ENCODE measurements at places on chromosomes 13 and 19.

- DNase-seq = no peak
These were observed 5.3 kb upstream of the CYSLTR2 start for GRCh38 chr13:48648446-48648845.

GRCh38 chr13:66180836-66181235, 1049.3 kb downstream of the PCDH9 start:
- DNase-seq = no peak

DNA sequence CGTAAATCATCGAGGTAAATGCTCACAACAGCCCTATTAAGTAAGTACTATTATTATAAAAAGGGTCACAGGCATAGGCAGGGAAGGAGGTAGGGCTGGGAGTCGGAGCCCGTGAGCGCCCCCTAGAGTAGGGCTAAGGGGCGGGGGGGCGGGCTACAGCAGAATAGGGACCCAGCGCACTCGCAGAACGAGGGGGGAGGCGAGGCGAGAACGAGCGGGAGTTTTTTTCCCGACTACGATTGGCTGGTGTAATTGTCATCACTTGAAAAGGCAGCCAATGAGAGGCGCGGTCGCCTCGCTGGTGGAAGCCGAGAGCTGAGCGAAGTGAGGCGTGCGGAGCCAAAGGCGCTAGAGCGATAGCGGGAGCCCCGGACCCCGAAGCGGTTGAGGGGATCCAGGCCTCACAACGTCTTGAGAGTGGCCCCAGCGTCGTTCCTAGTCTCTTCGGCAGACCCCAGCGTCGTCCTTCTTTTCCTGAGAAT, 24.2 kb downstream of the KEAP1 start:
- peak; percentile 90 for DNase-seq

GRCh38 chr13:98173431-98174152, 3.5 kb downstream of the RNF113B start:
- DNase-seq = no peak

- DNase-seq = no peak
These were observed 9.8 kb downstream of the KBTBD6 start for GRCh38 chr13:41122838-41123237.

DNA sequence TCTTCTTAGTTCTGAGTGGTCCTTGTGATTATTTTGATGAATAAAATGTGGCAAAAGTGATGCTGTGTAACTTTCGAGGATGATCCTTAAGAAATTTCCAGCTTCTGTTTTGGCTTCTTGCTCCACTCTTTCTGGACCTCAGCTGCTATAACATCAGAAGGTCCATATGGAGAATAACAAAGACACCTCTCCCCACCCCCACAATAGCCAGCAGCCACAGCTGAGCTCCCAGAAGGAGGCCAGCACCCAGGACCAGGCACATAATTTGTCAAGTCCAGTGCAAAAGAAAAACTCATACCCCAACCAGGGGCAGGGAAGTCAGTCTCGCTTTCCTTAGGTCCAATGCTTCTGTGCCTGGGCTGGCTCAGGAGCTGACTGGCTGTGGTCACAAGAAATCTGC, 357.6 kb downstream of the RFC3 start:
- no peak for DNase-seq

GRCh38 chr13:110346661-110347067, 39.6 kb downstream of the COL4A2 start:
- DNase-seq = no peak

DNA sequence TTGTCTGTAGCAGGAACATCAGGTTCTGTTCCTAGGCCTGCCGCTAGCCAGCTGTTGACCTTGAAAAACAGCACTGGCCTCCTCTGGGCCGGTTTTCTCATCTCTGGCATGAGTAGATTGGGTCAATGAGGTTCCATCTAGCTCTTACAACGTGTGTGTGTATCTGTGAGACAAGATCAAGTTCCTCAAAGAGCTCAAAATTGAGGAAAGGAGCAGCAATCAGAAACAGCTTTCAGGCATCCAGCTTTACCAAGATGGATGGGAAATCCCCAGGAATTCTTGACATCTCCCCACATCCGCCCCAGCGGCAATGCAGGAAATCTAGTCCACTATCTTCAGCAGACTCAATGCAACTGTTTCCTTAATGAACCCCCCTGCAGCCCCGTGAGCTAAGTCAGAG, 4.9 kb downstream of the FLT1 start:
- DNase-seq = no peak

DNA sequence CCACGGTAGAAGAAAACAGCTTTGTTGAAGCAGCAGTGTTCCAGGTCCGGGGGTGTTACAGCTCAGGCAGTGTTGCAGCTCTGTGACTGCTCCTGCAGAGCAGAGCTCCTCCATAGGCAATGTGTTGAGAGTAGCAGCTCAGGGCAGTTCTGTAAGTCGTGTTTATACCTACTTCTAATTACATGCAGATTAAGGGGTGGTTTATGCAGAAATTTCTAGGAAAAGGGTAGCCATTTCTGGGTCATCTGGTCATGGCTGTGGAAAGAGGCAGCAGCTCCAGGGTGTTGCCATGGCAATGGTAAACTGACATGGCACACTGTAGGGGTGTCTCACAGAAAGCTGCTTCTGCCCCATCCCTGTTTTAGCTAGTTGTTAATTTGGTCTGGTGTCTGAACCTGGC, 316.4 kb downstream of the GPC5 start:
- no peak for DNase-seq

GRCh38 chr13:76738616-76739015, 147.6 kb downstream of the KCTD12 start:
- DNase-seq = no peak

GRCh38 chr19:35105411-35106290, 10.0 kb upstream of the FXYD3 start:
- DNase-seq = no peak

DNA sequence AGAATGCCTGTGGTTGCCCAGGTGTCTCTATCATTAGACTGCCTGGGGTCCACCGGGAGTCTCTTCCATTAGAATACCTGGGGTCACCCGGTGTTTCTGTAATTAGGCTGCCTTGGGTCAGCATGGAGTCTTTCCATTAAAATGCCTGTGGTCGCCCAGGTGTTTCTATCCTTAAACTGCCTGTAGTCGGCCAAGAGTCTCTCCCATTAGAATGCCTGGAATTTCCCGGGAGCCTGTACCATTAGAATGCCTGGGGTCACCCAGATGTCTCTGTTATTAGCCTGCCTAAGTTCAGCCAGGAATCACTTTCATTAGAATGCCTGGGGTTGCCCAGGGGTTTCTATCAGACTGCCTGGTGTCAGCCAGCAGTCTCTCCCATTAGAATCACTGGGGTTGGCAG, 1492.8 kb downstream of the UQCRFS1 start:
- DNase-seq = no peak

- no peak for DNase-seq
These were observed 4.3 kb downstream of the CHAMP1 start for GRCh38 chr13:114318624-114319023.
